Neural crest cell (in vitro differentiated cells): ENCODE measurements at places on chromosomes 13 and 19.

DNA sequence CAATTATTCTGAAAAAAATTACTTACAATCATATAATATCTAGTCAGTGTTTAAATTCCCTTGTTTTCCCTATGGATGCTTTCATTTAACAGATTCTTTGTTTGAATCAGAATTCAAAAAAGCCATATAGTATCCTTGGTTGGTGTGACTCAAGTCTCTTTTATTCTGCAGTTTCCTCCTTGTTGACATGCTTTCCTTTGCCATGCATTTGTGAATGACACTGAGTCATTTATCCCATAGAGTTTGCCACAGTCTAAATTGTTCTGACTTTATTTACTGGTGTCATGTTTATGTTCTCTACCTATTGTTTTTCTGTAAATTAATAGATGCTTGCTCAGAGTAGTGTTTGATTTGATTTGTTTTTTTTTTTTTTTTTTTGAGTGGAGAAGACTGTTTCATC is 893.8 kb upstream of the SLC10A2 start:
- no peak for DNase-seq

GRCh38 chr13:32893176-32893575 is 123.0 kb upstream of the KL start:
- DNase-seq: no peak

DNA sequence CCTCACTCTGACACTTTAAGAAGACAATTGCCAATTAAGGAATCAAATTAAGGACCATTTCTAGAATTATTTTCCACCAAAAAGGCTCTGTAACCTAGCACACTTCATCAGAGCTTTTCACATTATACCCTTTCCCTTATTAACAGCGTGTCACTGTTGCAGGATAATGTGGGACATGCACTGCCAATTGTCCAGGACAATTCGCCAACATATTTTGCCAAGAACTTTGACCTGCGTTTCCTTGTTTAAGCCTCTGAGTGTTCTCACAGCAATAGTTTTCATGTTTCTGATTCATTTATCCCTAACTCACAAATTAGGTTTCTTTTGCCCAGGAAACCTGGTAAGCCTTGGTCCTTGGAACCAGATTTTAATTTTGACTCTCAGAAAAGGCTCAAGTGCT is 13.3 kb downstream of the COL4A1 start:
- no peak for DNase-seq

GRCh38 chr13:64810750-64811149 is 2419.4 kb downstream of the PCDH9 start:
- DNase-seq: no peak

GRCh38 chr13:25691654-25692053 is 319.9 kb downstream of the ATP8A2 start:
- no peak for DNase-seq
